ENCODE measurements at places on chromosomes 12 and 14.

- DNase-seq, result no peak
Observed at GRCh38 chr14:68195126-68195525, 375.5 kb downstream of the RAD51B start.

DNA sequence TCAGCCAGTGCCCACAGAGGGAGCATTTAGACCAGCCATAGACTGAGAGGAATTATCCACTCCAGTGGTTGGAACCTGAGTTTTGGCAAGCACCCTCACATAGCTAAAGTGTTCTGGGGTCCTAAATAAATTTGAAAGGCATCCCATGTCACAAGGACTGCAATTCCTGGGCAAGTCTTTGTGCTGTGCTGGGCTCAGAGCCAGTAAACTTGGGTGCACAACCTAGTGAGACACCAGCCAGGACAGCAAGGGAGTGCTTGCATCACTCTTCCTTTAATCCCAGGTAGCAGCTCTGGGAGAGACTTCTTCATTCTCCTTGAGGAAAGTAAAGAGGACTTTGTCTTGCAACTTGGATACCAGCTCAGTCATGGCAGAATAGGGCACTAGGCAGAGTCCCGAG, 142.0 kb upstream of the FSCB start:
- DNase-seq, result no peak

DNA sequence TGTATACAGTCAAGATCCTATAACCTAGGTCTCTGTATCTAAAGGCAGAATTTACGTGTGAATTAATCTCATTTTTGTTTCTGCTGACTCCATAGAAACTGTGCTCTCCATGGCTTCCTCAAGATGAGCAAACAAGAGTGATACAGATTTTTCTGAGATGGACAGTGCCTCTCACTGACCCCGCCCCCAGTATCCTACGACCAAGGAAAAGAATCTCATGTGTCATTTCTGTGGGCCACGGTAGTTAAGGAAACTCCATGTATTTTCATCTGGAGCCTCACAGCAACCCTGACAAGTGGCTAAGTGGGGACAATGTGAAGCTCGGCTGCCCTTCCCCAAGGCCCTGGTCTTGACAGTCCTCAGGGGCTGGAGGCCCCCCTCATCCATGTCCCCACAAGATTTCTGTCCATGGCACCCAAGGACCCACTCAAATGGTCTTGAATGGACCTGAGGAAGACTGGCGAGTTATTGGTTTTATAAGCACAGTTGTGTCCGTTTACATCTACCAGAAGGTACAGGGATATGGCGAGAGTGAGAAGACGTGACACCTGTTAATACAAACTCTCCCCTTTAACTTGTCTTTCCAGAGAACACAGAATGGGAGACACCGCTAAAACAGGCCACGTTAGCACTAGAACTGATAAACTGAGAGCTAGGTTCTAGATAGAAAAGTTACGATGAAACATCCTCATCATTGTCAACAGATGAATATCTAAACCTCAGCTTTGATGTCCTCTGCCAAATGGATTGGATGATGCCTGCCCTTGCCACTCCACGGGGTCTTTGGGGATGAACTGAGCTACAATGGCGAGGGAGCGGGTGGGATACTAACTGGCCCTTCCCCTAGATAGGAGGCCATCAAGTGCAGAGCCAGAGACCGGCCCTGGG, 108.4 kb upstream of the EGLN3 start:
- DNase-seq, result no peak

- no peak for DNase-seq
Observed at GRCh38 chr14:98623788-98624415, 648.1 kb downstream of the BCL11B start.

DNA sequence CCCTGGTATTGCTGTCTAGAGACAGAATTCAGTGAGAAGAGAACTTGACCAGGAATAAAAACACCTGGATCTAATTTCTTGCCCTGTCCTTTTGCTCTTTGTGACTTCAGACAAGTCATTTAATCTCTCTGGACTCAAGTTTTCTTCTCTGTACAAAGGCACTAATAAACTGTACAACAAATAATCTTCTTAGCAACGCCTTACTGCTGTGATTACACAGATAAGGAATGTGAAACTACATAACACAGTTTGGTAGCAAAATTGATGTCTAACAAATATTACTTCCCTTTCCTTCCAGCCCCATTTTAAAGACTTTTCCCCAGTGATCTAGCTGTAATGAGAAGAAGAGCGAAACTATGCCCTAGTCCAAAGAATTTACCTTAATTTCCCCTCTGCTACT, 69.3 kb downstream of the BCAT1 start:
- peak; percentile 12 for DNase-seq

DNA sequence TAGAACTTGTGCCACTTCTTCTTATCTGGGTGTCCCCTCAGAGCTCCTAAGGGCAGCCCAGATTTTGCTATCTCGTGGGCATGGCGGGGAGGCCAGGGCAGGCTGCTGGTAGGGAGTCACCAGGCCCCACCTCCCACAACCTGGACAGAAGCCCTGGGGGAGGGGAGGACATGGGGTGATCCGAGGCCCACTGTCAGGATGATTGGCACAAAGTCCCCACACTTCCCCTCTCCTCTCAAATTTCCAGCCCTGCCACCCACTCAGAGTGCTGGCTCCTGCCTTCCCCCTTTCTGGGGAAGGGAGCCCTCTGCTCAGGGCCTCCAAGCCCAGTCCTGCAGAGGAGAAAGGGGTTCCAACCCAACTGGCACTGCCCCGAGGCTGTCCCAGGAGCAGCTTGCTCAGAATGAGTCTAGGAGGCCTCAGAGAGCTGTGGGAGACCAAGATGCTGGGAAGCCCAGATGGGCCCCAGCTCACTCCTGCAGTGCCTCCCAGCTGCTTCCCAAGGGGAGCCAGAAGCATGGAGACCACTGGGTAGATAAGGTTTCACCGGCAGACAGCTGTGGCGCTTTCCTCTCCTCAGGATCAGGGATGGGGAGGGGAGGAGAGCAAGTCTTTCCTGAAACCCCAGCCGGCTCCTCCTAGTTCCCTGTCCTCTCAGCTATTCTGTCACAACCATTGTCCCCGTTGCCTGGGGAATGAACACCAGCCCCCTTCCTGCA, 82.8 kb downstream of the B4GALNT3 start:
- DNase-seq, result no peak

DNA sequence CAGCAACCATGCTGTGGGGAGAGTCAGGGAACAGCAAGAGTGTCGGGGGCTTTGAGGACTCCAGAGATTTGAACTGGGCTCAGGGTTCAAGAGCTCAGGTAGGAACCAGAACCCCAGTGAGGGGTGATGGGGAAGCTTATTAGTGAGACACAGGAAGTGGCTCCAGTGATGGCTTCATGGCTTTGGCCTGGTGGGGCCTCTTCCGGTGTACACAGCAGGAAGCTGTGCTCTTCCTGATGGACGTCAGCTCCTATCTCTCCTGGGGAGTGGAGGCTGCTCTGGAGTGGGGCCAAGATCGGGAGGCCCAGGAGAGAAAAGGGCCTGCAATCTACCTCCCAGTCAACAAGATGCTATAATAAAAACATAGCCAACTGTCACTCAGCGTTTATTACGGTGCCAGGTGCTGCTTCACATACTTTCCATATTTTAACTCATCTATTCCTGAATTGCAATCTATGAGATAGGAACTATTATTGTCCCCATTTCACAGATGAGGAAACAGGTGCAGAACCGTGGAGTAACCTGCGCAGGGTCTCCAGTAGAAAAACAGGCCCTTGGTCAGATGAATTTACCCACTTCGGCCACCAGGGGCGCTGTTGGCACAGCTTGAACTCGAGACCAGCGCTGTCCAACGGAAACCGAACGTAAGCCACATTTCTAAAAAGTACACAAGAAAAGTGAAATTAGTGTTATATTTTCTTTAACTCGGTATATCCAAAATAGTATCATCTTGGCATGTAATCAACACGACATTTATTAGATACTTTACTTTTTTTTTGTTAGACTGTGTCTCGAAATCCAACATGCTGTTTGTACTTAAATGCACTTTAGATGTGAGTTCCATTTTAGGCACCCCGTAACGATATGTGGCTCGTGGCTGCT, 63.6 kb upstream of the DLK1 start:
- peak; percentile 46 for DNase-seq

DNA sequence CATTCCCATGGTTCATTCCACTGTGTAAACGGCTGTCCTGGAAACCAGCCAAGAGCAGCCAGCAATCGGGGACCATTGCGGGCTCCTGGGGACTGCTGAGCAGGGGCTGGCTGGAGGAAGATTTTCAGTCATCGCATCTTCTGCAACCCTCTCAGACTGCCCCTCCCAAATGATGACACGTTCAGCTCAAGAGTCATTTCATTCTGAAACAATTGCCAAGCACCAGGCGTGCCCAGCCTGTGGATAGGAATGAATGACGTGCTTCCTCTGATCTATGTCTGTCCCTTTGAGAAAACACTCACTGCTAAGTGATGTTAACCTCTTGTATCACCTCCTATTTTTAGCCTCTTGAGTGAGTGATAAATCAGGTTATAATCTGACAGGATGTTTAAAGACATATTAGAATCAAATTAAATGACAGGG, 62.0 kb downstream of the NDUFA12 start:
- peak; percentile 63 for DNase-seq

DNA sequence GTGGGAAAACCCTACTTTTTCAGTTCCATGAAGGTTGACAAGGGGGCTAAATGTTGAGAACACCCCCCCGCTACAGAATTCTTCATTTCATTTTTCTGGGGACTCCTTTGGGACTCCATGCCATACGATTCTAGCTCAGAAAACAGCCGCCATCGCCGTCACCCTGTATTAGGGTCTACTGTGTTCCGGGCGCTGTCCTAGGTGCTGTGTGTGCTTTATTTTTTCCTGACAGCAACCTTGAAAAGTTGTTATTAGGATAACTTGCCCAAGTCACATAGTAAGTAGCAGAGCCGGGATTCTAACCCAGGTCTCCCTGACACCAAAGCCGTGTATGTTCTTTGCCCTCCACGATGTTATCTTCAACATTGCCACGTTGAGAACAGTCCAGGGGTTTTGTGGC, 55.1 kb downstream of the IQSEC3 start:
- DNase-seq, result no peak

- DNase-seq, result no peak
Observed at GRCh38 chr14:90502760-90503159, 105.9 kb downstream of the CALM1 start.

DNA sequence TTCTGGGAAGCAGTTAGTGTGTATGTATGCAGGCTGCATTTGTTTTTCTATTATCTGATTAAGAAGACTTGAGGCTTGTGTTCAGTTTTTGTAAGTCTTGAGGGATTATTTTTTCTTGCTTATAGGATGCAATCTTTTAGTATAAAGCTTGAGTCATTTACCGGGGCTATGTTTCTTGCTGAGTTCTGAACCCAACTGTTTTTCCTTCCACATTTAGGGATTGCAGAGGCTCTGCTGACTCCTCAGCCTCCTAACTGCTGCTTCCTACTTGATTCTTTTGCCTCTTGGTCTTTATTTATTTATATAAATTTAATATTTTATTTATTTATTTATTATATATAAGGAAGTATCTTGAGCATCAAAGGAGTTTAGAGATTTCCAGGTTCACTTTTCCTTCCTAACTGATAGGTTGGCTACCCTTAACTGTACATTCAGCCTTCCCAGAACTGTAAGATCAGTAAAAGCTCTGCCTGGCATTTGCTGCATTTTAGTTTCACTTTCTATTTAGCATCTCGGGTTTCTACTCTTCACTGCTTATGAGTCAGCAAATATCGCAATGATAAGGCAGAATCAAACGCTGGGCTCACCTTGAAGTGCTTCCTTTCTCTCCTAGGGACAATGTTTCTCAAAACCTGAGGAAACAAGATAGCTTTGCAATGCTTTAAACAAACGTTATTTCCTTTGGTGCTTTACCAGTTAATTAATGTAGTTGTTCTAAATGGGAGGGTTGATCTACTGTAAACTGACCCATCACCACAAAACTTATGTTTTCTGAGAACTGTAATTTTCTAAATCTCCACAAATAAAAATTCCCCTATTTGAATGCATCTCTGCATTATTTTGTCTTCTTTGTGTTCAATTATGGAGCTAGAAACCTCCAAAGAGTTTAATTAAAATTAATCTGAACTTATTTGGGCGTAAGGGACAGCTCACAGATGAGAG, 1183.7 kb upstream of the TMEM132C start:
- DNase-seq, result peak; percentile 79

DNA sequence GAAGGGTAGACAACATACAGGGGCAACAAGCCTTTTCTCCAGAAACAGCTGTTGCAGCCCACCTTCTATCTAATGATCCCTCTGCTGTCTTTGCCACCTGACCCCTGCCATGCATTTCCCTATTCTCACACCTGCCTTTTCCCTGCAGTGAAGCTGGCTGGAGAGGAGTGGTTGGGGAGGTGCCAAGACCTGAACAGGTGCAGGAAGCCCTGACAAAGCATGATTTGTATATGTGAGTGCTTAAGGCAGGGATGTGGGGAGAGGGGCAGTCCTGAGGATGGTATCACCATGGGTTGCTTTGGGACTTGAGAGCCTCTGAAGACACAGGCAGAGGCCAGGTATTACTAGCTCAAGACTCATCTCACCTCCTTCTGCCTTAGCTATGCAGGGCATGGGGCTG, 2.9 kb upstream of the PFDN5 start:
- no peak for DNase-seq

DNA sequence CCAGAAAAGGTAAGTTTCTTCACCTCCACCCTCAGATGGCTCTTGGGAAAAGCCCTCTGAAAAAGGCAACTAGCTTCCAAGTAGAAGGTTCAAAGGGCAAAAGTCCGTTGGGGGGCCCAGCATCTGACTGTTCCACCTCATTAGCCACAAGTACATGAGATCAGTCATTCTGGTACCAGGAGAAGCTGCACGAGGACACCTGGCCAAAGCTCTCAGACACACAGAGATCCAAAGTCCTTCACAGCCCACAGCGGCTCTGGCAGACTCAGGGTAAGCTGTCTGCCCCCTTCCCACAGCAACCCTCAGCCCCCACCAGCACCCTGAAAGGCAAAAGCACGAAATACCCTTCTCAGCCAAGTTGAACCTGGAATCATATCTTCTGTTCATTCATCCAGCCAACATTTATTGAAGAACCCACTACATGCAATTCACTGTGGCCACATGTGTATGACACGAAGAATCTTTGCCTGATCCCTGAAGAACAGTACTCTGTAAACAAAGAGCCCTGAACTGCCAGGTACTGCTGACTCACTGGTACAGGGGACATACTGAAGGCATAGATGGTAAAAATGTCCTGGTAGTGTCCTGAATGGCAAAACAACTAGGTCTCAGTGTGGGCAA, 19.0 kb downstream of the SLC7A7 start:
- DNase-seq, result no peak

- DNase-seq, result no peak
Observed at GRCh38 chr14:66507181-66507721, 696 bp upstream of the GPHN start.

GRCh38 chr12:124763594-124763979, 100.1 kb downstream of the SCARB1 start:
- DNase-seq, result no peak

- DNase-seq, result no peak
Observed at GRCh38 chr12:55823419-55823818, 5.6 kb downstream of the ORMDL2 start.

DNA sequence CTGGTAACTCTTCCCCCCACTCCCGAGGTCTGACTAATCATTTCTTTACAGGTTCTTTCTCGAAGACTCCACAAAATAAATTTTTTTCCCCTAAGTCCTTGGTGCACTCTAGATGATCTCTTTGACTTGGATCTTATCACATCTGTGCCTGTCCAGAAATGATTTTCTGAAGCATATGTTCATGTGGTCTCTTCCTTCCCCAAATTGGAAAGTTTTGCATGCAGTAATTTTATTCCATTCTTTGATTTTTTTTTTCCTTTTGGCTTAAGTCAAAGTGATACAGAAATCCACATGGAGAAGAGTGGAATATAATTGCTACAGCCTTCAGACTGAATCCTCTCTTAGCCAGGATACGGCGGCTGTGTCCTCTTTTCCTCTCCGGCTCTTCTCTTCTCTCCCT, 213.3 kb downstream of the BMP4 start:
- DNase-seq, result no peak

GRCh38 chr14:50798048-50798421, 32.9 kb downstream of the NIN start:
- no peak for DNase-seq
